ENCODE measurements at places on chromosomes 7 and 10. TPM values are rescaled to one million over a fixed set of nuclear protein-coding genes. Genes with fewer than 3 reads are reported as not detected.

Gene PDK4
- polyA plus RNA-seq = not detected

Gene HIBADH
- polyA plus RNA-seq = 37.6 TPM

DNA sequence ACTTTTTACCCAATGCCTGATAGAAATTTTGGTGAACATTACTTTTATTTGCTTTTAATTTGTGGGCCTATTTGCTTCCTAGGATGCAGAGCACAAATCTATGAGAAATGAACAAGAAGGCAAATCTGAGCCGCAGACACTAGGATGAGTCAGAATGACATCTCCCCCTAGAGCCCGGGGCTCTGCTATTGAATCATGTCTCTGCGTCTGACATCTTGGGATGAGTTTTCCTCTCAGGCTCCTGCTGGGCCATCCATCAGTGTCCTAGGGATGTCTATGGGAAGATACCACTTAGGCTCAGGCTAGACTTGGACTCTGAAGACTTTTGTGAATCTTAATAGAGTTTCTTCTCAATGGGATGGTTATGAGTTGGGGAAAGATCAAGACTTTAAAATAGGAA lies 157.3 kb upstream of the MTPN start:
- peak; percentile 3 for DNase-seq

DNA sequence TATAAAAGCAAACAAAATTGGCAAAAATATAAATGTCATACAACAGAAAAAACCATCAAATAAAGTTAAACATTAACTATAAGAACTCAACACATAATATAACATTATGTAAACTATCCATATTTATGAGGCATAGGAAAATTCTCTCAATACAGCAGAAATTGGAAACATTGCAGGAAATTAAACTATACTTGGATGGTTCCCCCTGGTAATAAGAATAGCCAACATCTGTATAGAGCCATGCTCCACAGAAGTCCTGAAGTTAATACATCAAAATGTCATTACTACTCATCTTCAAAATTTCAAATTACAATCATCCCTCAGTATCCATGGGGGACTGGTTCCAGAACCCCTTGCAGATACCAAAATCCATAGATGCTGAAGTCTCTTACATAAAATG lies 350.5 kb downstream of the PARD3 start:
- DNase-seq = no peak

Measured in mammary epithelial cell (primary cell).